Stimulated activated CD8-positive, alpha-beta memory T cell treated with anti-CD3 and anti-CD28 coated beads, Interleukin-7, amount 100 ng/mL, for 1 hour (primary cell): ENCODE measurements at places on chromosomes 1 and 21.

GRCh38 chr1:7207875-7208646 lies 422.8 kb downstream of the CAMTA1 start:
- DNase-seq: no peak

- DNase-seq: no peak
These were observed 10.5 kb upstream of the IFI6 start for GRCh38 chr1:27682351-27682944.

- no peak for DNase-seq
These were observed 1.1 kb downstream of the KCNJ9 start for GRCh38 chr1:160082487-160082886.

- DNase-seq: no peak
These were observed 7.7 kb downstream of the YBX1 start for GRCh38 chr1:42689912-42690311.

DNA sequence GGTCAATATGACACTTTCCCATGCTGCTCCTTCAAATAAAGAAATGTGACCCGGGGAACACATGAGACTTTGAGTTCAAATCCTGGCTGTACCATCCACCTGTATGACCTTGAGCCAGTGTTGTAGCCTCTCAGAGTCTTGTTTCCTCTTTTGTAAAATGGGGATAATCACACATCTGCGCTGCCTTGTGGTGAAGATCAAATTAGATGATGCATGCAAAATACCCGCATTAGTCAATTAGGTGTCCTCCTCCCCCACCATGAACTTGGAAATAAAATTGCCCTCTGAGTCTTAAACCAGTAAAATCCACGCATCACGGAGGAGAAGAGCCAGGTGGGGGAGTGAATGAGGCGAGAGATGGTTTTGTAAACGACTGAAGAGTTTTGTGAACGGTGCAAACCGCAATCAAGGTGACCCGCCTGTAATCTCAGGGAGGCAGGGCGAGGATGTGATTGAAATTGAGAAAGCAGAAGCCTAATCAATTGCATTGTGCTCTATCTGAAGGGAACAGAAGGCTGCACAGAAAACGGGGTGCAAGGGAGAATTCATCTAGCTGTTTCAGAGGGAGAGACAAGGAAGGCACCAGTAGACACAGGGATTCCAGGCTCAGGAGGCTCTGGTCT lies 5.8 kb upstream of the AHDC1 start:
- DNase-seq: no peak

DNA sequence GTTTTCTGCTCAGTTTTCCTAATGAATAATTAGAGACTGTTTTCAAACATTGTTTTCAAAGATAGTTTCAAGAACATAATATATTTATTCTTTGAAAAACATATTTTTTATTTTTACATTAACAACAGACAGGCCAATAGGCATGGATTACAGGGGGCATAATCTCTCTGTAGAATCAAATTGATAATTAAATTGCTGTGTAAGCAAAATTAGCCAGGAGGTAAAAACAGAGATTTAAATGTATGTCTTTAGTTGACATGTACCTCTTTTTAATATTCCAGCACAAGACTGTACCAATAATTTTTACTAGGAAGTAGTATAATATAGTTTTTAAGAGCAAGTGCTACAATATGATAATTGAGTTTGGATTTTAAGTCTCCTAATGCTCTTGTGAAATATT lies 1444.5 kb downstream of the BRINP3 start:
- DNase-seq: no peak

DNA sequence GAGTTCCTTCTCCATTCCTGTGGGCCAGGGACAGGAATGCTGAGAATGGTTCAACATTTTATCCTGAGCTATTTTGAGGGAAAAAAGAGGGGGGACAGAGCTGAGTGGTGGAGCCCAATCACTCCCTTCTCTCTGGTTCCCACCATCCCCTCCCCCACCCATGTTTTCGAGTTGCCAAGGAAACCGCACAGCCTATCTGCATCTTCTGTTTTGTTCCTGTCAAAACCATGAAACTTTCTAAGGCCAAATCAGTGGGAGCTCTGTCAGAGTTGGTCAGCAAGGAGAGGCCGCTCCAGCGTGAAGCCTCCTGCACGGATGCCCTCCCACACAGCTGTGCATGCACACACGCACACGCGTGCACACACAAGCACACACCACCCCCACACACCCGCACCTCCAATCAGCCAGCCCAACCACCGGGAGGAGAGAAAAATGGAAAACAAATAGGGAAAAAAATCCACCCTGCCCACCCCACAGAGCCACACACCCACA lies 54.5 kb upstream of the ATP2B4 start:
- DNase-seq: no peak
